GM12878 (cell line): ENCODE measurements at places on chromosomes 16 and 17.

DNA sequence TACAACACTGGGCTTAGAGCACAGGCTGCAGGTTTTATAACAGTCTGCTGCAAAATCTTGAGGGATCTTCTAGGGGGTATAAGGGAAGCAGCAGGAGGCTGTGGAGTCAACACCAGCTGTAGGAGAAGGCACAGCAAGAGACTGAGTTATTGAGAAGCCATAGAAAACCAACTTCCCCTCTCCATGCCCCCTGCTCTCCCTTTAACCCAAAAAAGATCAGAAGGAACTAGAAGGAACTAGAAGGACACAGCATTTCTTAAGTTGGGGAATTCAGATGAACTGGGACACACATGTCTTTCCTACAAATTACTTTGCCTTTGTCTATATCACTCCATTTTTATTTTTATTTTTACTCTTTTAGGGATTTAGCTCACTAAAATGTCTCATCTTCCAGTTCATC is 6.2 kb upstream of the CCL18 start:
- DNase-seq: no peak

GRCh38 chr17:50483266-50483665 is 4.6 kb downstream of the RSAD1 start:
- no peak for DNase-seq

DNA sequence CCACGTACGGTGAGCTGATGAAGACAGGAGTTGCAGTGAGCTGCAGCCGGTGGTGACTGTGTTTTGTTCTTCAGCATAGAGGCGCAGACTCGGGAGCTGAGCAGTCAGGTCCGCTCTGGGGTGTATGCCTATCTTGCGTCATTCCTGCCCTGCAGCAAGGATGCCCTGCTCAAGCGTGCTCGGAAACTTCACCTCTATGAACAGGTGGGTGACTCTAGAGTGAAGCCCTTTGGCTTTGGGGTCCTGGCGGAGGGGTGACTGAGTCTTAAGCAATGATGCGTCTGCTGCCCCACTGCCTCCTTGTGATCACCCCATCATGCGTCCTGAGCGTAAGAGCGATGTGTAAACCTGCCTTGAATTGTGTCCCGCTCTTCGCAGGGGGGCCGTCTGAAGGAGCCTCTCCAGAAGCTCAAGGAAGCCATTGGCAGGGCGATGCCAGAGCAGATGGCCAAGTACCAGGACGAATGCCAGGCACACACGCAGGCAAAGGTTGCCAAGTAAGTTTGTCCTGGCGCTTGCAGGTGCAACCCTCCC is 22.9 kb downstream of the UBN1 start:
- no peak for DNase-seq

DNA sequence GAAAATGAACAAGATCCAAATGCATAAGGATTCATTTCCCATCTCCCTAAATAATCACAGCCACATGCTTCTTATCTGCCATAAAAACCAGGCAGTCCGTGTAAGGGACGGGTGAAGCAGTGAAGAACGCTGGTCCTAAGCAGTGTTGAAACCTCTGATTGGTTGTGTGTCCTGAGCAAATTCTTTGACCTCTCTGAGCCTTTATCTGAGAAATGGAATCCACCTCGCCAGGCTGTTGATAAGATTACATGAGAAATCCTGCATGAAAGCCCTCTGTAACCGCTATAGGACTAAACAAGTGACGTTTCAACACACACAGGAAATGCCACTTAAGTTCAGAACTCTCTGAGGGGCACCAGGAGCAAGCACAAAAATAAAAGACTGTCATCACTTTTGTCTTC is 26.8 kb downstream of the GAS7 start:
- no peak for DNase-seq

- no peak for DNase-seq
Observed at GRCh38 chr17:949623-950303, 29.8 kb downstream of the NXN start.

- DNase-seq: no peak
Observed at GRCh38 chr17:78538033-78538776, 39.0 kb downstream of the DNAH17 start.

GRCh38 chr16:83831456-83831987 is 23.7 kb downstream of the HSBP1 start:
- DNase-seq: no peak

- no peak for DNase-seq
Observed at GRCh38 chr17:6346156-6346786, 88.7 kb downstream of the AIPL1 start.

DNA sequence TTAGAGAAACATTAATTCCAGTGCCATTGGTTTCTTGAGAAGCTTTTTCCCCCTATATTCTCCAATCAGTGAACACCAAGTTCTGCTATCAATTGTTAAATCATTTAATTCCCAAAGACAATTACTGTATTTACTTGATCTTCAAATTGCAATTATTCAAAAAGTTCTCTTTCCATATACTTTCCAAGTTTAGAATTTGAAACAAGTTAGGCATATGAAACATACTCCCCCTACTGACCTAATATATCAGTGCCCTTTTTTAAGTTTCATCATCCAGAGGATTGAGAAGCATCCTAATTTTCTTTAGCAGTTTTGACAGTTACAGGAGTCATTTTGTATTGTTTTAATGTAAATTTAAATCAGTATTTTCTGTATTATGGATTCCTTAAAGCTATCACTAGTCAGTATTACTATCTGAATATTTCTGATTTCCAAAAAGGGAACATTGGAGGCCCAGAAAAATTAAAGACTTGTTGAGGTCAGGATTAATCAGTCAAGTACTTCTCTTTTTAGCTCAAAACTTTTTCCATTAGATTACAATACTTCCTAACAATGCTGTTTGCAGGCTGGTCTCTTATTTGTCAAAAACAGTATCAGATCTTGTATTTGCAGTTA is 16.3 kb downstream of the MEIOC start:
- no peak for DNase-seq

DNA sequence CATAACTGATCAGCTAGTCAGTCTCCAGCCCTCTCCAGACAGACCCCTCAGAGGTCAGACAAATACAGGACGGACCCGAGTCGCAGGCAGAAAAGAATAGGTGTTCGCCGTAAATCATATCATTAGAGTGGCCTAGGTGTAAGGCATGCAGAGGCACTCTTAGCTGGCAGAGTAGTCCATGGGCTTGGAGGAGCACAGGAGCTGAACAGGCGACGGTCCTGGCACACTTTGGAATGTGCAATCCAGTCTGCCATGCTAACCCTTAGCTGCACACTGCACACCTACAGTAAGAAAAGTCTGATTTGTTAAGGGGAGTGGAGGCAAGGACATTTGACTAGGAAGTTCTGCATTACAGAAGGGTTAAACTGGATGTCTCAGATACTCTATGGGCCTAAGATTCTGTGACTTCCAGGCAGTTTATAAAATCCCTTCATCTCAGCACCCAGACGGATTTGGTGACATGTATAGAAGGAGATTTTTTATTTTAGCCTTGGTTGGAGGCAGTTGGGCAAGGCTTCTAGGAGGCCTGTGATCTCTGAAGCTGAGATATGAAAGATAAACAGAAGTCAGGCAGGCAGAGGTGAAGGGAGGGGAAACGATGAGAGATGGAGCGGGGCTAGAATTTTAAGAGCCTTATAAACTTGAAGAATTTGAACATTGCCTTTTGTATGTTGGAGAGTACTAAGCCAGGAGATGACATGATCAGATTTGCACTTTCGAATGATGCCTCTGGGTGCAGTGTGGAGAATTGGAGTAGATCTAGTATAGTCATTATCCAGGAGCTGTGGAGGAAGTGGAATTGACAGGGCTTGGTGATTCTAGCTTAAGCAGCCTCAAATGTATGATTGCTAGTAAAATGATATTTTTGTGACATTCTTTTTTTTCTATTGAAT is 34.6 kb upstream of the SLC5A11 start:
- DNase-seq: no peak

DNA sequence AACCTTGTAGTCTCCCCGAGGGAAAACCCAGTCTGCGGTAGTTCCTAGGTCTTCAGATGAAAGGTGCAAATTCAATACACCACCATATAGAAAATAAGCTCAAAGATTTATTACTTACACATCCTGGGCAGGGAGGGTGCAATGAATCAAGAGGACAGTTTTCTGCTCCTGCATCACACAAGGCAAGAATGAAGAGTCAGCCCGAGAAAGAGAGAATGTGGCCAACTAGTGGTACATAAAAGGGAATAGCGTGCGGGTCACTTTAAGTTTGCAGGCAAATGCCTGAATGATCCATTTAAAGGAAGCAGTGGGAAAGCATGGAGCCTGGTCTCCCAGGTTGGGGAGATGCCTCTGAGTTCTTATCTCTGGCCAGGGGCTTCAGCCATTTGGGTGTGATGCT is 403.4 kb downstream of the GRIN2A start:
- no peak for DNase-seq

DNA sequence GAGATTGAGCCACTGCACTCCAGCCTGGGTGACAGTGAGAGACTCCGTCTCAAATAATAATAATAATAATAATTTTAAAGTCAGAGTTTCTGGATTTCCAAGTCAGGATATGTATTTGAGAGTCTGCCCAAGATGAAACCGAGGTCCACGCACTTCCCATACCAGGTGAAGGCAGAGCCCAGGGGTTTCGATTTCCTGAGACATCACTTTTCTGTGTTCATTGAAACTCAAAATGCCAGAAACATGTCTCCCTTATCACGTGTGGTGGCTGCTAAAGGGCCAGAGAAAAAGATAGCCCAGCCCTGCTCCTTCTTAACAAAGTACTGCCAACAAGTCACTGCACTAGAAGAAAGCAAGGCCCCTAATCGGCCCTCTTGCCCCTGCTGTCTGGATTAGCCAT is 9.8 kb upstream of the RNF157 start:
- DNase-seq: no peak

GRCh38 chr16:23195366-23195978 is 12.9 kb downstream of the SCNN1G start:
- no peak for DNase-seq

- DNase-seq: no peak
Observed at GRCh38 chr17:1158879-1159278, 20.9 kb downstream of the ABR start.

DNA sequence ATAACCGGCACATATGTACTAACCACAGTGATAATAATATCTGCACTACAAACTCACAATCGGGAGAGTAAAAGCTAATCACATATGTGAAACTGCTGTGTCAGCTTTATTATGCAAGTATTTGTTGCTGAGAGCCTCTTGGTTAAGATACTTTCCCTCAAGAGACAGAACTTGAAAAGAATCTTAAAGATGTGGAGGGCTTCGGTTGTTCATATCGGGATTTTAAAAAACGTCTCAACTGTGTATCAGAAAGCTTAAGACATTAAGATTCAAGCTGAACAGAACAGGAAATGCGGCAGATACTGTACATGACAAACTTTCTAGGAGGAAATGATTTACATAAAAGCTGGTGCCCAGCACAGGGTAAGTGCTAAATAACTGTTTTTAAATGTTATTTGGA is 27.5 kb upstream of the HLF start:
- no peak for DNase-seq

- no peak for DNase-seq
Observed at GRCh38 chr17:41061964-41062363, 2.0 kb upstream of the KRTAP2-3 start.
